ENCODE measurements at places on chromosomes 7 and 10.
A peak's percentile ranks its signal among the peaks of the same experiment; 100 is the strongest.

DNA sequence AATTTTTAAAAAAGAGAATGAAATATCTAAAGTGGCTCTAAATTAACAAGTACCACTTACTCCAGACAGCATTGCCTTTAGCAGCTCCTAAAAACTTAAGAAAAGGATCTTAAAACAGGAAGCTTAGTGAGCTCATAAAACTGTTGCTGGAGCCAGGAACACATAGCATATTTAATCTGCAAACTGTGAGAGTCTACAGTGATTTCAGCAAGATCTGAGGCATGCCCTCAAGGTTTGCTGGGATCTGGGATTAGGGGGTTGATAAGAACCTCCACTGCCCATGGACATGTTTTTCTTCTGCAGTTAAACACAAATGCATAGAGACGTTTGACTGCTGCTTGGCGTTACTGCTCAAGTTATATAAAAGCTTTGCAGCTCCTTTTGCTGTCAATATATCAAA lies 3.8 kb downstream of the GLI3 start:
- DNase-seq = no peak

DNA sequence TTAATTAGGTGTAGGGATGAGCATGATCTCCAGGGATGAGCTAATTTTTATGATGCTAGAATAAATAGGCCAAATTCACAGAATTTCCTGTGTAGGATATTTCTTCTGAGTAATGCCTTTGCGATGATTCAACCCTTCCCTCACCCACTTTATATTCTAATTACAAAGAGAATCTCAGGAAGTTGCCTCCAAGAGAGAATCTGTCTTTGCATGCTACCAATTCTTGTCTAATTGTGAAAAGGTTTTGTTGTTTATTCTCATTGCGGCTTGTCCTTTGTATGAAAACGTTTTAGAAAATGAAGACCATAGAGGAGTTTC lies 6.3 kb downstream of the C7orf57 start:
- no peak for DNase-seq

DNA sequence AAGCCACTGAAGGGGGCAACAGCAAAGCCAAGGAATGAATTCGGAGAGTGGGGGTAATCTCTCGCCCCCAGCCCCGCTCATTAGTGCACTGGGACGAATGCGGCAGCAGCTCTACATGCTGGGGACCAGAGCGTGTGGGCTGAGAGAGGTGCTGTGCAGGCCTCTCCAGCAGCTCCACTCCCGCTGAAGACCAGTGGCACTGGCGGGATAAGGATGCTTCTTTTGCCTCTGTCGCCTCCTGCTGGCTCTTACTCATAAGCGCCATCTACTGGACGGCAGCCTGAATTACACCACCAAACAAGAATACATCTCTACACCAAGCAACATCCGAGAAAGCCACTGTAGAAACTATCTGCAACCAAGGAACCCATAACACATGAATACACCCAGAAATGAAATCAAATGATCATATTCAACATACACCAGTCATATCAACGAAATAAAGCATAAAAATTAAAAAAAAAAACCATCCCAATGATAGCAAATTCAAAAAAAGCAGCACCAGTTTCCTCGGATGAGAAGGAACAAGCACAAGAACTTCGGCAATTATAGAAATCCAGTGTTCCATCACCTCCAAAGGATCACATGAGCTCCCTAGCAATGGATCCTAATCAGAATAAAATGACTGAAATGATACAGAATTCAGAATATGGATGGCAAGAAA lies 79.0 kb upstream of the TMEM168 start:
- no peak for DNase-seq

DNA sequence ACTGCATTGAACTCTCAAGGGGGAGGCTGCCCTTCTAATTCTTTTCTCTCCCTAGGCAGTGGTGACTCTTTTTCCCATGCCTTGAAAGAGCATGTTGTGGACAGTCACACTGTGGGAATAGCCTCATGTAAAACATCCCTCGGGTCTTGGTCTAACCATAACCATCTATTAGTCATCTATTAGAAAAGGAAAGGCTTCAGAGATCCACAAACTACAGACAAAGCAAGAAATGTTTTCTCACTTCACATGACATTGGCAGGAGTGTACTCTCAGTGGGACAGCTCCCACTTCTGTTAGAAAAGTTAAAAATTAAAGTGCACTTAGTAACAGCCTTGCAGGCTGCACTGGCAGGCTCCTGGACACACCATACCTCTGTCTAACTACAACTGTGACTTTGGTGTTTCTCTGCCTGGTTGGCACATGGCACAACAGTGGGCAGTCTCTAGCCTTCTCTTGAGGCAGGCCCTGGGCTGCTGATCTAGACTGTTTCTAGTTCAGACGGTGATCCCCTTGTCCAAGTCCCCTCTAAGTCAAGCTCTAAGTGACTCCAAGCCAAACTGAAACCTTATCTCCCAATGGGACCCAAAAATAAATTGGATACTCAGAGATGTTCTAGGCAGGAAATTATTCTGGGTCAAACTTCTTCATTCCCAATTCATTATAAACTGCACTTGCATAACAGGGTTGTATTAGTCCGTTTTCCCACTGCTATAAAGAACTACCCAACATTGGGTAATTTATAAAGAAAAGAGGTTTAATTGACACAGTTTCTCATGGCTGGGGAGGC lies 57.9 kb upstream of the ITGB1 start:
- no peak for DNase-seq

DNA sequence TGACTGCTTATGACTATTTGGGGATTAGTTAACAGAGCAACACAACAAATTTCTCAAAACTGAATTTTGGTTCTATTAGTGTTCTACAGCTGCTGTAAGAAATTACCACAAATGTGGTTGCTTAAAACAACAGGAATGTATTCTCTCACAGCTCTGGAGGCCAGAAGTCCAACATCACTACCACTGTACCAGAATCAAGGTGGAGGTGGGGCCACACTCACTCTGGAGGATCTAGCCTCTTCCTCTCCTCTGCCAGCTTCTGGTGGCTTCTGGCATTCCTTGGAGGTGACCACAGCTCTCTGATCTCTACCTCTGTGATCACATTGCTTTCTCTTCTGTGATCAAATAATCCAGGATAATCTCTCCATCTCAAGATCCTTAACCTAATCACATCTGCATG lies 194.7 kb upstream of the BMPER start:
- no peak for DNase-seq

- DNase-seq = no peak
Observed at GRCh38 chr7:17593819-17594419, 295.5 kb downstream of the AHR start.

GRCh38 chr10:50538555-50539398 lies 85.0 kb downstream of the SGMS1 start:
- no peak for DNase-seq

- peak; percentile 58 for DNase-seq
Observed at GRCh38 chr7:7808626-7809025, 90.2 kb upstream of the RPA3 start.

DNA sequence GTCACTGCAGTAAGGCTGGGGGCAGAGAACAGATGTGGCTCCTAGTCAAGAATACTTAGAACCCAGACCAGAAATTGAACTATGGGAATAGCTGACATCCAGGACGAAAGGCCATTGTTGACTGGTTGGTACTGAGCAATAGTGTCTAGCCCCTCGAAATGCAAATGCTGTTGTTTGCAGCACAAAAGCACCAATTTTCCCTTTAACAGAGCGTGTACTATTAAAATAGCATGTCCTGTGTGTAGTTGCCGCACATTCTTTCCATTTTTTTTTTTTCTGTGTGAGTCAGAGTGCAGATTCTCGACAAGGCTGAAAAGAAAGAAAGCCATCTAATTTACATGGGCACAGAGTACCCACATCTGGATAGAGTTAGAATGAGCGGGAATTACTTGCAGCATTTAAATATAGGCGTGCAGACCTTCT lies 302.4 kb downstream of the PTEN start:
- DNase-seq = no peak

GRCh38 chr10:5356302-5356763 lies 8.4 kb upstream of the UCN3 start:
- DNase-seq = no peak

DNA sequence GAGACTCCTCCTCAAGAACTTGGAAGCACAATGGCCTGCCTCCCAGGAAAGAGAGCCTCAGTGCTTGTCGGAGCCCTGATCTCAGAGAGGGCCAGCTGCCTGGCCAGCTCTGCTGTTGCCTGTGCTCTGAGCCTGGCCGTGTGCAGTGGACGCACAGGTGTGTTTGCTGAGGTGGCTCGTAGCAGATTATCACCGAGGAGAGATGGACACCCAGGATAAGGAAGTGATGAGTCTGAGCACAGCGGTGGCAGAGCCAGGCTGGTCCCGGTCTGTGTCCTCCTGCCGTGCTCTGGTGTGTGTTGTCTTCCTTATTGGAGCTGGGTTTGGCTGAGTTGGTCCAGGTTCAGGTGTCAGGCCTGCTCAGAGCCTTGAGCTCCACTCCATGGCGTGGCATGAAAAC lies 208.5 kb downstream of the EBF3 start:
- DNase-seq = no peak

DNA sequence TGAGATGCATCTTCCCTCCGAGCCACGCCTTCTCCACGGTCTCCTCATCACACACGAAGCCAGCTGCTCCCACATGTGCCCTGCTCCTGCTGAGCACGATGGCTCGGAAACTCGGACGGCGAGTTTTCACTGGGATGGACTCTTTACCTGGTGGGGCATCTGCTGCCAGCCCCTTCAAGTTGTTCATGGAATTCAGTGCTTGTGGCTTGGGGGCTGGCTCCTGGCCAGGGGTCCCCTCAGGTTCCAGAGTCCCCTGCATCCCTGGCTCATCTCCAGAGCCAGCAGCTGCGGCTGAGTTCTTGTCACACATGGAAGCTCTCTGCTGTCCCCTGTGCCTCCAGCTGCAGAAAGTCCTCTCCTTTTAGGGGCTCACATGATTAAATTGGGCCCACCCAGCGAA lies 654.0 kb downstream of the SDK1 start:
- no peak for DNase-seq

- DNase-seq = no peak
Observed at GRCh38 chr7:120360918-120361317, 87.9 kb downstream of the KCND2 start.

DNA sequence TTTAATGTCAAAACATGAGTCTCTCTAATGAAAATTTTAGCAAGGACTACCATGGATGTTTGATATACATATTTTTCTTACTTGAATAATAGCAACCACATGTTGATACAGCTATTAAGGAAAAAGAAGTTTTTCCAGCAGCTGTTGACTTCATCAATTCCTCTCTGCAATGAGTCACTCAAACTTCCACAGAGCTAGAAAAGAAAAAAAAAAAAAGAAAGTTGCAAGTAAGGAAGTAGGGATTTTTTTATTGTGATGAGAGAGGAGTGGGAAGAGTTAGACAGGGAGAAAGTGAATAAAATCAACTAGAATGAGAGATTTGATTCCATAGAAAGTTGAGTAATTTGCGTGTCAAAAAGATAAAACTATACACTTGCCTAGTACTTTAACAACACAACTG lies 46.2 kb downstream of the CAV1 start:
- DNase-seq = no peak

DNA sequence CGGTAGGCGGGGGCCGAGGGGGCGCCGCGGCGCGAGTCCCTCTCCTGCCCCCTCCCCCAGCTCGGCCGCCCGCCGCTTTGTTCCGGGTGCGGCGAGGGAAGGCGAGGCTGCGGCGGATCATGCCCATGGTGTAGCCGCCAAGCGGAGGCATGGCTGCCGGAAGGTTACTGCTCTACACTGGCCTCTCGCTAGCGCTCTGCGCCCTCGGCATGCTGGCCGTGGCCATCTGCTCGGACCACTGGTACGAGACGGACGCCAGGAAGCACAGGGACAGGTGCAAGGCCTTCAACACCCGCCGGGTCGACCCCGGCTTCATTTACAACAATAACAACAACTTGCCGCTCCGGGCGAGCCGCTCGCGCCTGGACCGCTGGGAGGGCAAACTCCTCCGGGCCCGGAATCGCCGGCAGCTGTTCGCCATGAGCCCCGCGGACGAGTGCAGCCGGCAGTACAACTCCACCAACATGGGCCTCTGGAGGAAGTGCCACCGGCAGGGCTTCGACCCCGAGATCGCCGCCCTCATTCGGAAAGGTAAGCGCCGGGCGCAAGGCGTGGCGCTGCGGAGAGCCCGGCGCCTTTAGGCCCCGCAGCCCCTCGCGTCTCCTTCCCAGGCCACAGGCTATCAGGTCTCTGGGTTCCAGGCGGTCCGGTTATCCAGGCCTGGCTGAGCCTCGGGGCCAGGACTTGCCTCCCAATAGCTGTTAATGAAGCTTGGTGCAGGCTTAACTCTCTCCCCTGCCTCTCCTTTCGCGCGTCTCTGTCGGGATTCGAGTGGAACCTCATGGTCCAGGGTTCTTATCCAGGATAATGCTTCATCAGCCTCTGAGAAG lies 513 bp downstream of the TMEM178B start:
- no peak for DNase-seq

- DNase-seq = no peak
Observed at GRCh38 chr7:96991546-96992191, 13.7 kb upstream of the DLX6 start.

- no peak for DNase-seq
Observed at GRCh38 chr10:86244297-86245014, 122.1 kb downstream of the GRID1 start.

GRCh38 chr10:110811791-110812581 lies 59.7 kb upstream of the PDCD4 start:
- DNase-seq = no peak

- no peak for DNase-seq
Observed at GRCh38 chr7:30688718-30689221, 6.5 kb upstream of the CRHR2 start.

- DNase-seq = no peak
Observed at GRCh38 chr7:38822549-38822948, 86.4 kb downstream of the VPS41 start.

GRCh38 chr7:148457310-148457921 lies 133.2 kb upstream of the C7orf33 start:
- DNase-seq = no peak

- no peak for DNase-seq
Observed at GRCh38 chr7:44291066-44291732, 34.2 kb downstream of the CAMK2B start.
